ENCODE measurements at places on chromosomes 7 and 10.

DNA sequence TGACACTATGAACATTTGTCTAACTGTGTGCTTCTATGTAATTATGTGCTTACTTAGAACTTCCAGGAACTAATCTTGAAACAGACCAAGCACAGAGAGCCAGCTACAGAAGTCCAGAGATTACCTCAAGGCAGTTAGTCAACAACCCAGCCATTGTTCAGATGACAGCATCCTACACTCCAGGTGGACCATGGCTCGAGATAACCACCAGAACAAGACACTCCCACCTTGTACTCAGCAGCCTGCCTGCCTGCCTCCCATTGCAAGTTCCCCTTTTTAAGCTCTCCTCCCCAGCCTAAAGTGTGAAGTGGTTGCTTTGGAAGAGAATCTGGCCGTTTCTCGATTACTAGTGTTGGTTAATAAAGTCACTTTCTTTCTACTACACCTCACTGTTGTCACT lies 1080.6 kb upstream of the LRRN3 start:
- peak; percentile 58 for DNase-seq

GRCh38 chr7:12949060-12949931 lies 261.9 kb downstream of the ARL4A start:
- no peak for DNase-seq

DNA sequence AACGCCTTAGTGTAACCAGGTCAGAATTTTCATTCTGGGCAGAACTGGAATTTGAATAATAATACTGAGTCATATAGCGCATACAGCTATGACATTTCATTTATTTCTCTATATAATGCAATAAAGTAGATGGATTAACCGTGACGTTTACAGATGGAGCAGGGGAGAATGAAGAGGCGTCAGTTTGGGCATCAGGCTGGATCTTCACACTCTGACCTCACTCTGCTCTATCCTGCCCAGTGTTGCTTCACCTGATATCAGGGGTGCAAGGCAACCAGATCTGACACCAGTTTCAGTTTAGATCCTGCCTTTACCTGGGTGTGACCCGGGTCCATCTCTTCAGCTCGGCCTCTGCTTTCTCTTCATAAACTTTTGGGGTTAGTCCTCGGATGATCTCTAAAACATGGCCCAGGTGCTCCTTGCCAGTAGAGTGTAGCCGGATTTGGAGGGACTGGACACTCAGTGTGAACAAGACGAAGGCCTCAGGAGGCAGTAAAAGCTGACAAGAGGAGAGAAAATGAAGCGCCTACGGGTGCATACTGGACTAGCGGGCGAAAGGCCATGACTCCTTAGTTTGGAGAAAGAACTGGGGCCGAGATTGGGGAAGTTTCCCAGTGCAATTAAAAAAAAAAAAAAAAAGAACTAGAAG lies 1.4 kb upstream of the ZYX start:
- DNase-seq: no peak

GRCh38 chr10:86233131-86233530 lies 133.5 kb downstream of the GRID1 start:
- DNase-seq: no peak

DNA sequence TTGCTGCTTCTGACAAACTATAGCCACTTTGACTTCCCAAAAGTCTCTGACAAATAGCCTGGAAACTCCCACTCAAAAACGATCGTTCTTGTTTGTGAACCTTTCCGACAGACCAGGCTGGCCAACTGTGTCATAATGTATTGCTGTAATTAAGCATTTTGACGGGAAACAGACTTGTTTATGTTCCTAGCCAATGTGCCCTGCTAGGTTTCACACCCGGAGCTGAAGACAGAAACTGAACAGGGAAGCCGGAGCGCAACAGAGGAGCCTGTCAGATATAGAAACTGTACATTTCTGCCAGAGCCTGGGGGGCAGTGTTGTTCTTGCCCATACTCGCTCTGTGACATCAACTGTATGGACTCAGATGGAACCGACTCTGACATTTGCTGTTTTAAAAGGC lies 55.3 kb upstream of the C7orf33 start:
- DNase-seq: no peak

GRCh38 chr10:120477743-120478141 lies 20.7 kb downstream of the PLPP4 start:
- DNase-seq: no peak

DNA sequence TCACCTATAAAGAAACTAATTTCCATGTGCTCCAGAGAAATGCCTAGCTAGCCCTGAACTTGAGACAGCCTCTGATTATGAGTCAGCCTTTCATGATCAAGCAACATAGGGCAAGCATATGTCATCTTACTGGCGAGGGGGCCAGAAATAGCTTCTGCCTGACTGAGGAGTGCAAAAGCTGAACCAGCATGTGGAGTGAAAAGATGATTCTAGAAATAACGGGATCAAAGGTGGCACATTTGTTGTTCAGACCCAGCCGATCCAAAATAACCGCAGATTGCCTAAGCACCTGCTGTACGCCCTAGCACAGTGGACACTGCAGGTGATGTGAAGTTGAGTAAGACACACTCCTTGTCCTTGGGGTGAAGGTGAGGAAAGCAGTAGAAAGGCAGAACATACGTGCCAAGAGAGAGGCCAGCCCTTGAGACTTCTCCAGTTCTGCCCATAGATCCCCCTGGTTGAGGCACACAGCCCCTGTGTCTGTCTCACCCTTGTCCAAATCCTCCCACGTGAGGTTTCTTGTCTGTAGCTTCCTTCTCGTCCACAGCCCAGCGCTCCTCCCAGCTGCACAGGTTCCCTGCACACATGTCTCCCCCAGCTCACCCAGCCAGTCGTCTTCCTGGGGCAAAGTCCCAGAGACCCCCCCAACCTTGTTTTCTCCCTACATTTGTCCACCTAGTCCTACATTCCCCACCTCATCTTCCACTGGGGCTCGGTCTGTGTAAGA lies 2.8 kb upstream of the BCL7B start:
- peak; percentile 39 for DNase-seq

DNA sequence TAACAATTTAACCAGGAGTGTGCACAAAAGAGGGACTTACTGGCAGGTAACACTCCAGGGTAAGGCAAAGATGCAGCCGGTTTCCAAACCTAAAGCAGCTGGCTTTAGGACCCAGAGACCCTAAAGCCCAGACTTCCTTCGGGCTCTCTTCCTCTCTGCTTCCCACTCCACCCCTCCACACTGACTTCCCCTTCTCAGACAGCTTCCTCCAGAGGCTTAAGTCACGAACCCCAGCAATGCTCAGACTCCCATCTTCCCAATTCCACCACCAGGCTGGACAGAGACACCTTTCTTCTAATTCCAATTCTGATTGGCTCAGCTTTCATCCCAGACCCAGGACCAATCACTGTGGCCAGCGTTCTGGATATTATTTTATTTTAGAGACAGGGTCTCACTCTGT lies 24.8 kb downstream of the STYXL1 start:
- DNase-seq: no peak

DNA sequence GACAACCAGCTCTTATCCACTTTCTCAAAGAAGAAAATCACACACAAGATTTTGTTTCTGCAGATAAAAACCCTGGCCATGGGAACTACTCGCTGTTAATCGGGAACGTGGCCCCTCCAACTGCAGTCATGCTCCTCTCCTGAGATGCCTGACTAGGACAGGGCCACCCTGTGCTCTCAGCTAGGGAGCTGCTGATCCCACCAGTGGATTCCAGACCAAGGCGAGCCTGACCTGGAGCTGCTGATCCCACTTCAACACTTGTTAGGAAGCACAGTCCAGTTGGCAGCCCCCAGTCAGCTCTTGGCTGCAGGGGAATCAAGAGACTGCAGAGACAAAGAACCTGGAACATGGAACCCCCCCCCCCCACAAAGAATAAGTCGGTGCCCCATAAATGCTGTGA lies 474.3 kb upstream of the MGMT start:
- no peak for DNase-seq

DNA sequence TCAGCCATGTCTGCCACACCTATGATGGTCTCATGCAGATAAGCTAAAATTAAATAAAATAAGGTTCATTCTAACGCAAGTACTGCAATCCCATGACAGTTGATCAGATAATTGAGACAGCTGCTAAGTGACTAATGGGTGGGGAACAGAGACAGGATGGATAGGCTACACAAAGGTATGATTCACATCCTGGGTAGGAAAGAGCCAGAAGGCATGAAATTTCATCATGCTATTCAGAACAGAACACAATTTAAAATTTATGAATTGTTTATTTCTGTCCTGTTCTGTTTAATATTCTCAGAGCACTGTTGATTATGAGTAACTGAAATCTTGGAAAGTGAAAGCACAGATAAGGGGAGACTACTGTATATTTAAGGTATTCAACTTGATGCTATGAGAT lies 381.8 kb upstream of the SORCS1 start:
- DNase-seq: no peak

DNA sequence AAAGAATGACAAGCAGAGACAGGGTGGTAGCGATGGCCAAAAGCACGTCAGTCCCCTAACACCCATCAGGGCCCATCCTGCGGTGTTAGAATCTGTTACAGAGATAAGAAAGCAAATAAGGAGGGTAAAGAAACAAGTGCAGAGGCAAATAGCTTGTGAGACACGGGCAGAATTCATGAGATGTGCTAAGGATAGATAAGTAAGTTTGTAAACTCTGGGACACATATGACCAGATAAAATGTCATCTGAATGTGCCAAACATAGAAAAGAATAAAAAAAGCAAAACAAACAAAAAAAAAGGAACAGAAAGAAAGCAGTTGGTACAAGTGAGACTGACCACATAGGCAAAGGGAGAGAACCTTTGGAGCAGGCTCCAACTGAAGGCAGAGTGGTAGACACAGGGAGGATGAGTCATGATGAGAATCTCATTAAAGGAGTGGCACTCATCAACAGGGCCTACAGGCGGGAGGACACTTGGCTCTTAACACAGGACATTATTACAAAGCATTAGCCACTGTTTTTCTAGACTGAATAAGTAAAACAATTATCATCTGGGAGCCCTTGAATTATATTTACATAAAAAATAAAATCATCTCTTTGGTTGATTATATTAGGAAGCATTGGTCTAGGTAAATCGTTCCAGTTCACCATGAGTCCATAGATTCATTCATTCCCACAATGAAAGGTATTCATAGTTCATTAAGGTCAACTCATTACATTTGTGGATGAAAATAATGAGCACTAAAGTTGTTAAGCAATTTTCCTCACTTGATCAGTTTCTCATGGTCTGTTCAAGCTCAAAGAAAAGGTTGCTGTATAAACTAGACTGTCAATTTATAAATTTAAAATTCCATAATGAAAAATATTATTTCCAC lies 21.5 kb upstream of the EPHB6 start:
- peak; percentile 59 for DNase-seq

Data from small intestine (tissue), 16 donors.